ENCODE measurements at places on chromosomes 5 and 9.

DNA sequence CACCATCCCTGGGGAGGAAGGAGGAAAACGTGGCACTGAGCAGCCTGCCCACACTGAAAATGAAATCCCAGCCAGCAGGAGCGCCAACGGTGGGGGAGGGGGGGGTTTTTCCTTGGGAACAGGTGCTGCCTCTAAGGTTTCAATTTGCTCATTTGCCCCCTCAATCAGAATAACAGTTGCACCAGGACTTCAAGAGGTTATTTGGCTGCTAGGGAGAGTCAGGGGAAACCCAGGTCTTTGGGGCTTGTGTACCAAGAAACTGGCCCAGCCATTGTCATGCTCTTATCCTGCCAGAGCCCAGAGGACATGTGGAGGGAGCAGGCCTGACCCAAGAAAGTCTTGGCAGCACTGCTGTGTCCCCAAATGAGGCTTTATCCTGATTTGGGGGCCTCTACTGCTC lies 66.5 kb downstream of the NDFIP1 start:
- DNase-seq = no peak

GRCh38 chr9:69771775-69772418 lies 12.1 kb upstream of the PTAR1 start:
- DNase-seq = peak; percentile 53

- no peak for DNase-seq
Measured at GRCh38 chr9:130662099-130662969, 2.1 kb upstream of the PRDM12 start.

DNA sequence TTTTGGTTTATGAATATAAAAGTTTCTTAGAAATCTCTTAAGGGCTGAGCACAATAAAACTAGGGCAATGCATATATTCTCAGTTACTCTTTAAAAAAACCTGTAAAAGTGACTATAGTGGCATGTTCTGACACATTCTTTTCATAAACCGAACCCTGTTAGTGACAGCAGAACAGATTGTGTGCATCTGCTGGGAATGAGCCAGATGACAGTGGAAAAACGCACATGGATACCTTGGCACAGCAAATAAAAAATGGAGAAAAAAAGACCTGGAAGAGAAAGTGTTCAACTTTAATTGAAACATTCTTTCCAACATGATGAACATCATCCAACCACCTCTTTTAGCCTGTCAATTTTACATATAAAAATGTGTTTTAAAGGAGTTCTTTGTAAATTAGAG lies 12.7 kb downstream of the MEF2C start:
- no peak for DNase-seq

GRCh38 chr9:125632321-125633115 lies 74.5 kb downstream of the MAPKAP1 start:
- DNase-seq = no peak

GRCh38 chr5:14188778-14189177 lies 45.6 kb downstream of the TRIO start:
- DNase-seq = no peak

- peak; percentile 51 for DNase-seq
Measured at GRCh38 chr5:149257889-149258705, 13.6 kb upstream of the AFAP1L1 start.

DNA sequence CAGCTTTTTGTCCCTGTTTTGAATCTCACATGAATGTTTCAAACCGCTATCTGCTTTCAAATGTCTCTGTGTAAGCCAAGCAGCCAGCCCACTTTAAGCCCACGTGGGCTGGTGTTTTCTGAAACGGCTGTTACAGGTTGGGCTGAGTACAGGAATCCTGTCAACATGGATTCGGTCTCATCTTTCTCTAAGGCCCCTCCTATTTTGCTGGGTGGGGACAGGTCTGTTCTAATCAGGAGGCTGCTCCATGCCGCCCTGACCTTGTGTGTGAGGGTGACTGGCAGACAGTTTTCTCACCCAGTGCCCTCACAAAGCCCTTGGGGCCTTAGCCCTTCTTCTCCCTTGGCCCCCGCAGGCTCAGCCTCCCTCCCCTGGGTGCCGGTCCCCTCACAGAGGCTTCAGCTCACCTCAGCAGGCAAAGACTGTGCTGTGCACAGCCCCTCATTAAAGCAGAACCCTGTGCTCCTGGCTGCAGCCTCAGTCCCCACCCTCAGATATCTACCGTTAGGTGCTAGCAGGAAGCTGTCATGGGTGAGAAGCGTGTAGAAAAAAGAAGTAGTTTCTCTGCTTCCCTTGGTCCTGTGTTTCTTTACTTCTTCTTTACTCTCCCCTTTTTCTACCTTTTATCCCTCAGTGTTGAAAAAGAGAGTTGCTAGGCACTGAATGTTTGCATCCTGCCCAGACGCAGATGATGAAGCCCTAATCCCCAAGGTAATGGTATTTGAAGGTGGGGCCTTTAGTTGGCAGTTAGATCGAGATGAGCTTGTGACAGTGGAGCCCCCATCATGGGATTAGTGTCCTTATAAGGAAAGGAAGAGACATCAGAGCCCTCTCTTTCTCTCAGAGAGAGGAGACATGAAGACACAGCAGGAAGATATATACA lies 205.7 kb downstream of the ADAMTS12 start:
- DNase-seq = no peak

DNA sequence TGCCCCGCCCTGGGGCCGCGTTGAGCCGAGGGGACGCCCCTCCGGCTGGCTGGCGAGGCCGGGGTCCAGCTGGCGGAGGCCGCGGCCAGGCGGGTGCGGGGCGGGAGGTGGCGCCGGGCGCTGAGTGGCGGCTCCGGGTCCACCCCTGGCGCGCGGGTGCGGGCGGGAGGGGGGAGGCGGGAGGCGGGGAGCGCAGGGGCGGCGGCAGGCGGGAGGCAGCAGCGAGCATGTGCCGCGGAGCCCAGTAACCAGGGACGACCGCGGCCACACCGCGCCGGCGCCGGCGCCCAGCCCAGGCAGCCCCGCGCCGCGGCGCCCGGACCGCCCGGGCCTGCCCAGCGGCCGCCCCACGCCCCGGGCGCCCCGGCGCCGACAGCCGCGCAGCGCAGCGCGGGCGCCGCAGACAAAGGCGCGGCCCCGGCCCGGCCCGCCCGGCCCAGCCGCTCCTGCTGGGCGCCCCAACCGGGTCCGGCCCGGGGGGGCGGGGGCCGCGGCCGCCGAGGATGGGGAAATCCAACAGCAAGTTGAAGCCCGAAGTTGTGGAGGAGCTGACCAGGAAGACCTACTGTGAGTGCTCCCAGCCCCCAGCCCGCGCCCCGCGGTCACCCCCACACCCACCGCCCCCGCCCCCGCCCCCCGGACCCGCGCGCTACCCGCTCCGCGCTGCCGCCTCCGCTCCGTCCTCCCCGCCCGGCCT lies at the start of gene NCS1:
TSS of gene NCS1 (plus strand) at position 244 of the 697 bp plus-strand sequence. CDS start at position 504, 260 bp downstream.
- DNase-seq = peak; percentile 68

GRCh38 chr9:137464291-137464999 lies 5.3 kb upstream of the NSMF start:
- no peak for DNase-seq

DNA sequence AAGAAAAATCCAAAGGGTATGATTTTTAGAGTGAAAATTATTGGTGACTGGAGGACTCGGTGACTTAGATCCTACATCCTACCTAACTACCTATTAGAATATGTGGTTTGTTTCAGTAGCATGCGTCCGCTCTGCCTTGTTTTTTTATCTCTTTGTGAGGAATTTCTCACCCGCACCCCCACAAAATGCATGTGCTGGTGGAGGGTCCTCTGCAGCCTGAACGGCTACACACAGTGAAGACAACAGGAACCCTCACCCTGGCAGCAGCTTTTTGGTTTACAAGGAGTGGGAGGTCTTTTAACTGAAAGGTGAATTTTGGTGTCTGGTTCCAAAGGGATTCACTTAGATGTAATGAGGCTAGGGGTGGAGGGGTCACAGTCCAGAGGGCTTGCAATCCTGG lies 115.5 kb downstream of the GNA14 start:
- no peak for DNase-seq

- DNase-seq = no peak
Measured at GRCh38 chr5:135217669-135218485, 181.2 kb downstream of the MACROH2A1 start.

All from choroid plexus epithelial cell (primary cell).